ENCODE measurements at places on chromosomes 3 and 15.

GRCh38 chr3:37862903-37863815 lies 1.5 kb downstream of the CTDSPL start:
- no peak for DNase-seq

DNA sequence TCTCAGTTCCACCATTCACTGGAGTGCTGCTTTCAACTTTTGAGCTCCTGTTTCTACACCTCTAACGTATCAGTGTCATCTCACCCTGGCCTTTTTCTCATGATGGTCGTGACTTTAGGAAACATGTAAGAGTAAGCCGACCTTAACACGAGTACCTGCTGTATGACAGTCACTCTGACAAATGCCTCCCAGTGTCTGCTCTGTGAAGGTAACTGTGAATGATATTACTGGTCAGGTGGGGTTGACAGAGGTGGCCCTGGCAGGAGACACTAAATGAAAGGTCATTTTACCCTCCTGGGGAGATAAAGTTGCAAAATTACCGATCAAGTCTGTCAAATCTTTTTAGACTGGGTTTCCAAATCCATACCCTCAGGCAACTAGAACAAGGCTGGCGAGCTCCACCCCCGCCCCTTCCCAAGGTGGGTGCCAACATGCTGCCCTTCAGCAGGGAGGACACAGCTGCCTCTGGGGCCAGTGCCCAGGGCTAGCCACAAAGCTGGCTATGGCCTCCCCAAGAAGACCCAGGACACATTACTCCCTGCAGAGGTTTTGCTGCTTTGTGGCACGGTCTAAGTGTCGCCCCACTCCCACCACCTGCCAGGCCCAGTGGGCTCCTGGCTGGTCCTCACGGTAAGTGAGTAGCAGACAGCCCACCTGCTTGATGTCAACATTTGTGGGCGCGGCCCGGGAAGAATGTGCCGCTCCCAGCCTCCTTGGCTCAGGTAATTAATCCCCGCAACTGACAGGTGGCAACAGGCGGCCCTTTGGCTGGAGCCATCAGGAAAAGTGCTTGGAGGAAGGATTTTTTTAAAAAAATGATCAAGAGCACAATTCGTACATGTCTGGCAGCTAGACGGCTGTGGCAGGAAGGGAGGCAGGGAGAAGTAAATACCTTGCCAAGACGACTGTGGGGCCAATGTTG lies 211.8 kb downstream of the TP63 start:
- no peak for DNase-seq

GRCh38 chr3:138135146-138135832 lies 3.1 kb upstream of the A4GNT start:
- DNase-seq, result peak; percentile 85

GRCh38 chr3:150355574-150355973 lies 52.5 kb upstream of the TSC22D2 start:
- DNase-seq, result no peak

GRCh38 chr15:74816624-74817369 lies 4.2 kb downstream of the LMAN1L start:
- no peak for DNase-seq

DNA sequence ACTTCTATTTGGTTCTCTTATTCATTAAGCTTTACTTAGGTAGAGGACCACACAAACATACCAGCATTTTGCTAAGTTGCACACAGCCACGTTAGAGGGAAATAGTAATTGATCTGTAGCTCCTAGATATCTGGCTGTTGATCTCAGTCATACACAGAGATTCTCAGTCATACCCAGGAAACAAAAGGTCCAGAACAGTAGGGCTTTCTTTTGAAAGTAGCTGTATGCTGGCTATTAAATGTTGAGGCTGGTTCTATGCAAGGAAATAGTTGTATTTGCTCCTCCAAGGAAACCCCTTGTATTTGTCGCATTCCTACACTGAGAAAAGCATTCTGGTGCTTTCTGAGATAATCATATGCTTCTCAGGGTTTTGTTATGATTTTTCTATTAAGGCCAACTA lies 523.8 kb downstream of the SOX2 start:
- DNase-seq, result no peak

- DNase-seq, result no peak
These were observed 75.9 kb downstream of the CD47 start for GRCh38 chr3:108014943-108015342.

DNA sequence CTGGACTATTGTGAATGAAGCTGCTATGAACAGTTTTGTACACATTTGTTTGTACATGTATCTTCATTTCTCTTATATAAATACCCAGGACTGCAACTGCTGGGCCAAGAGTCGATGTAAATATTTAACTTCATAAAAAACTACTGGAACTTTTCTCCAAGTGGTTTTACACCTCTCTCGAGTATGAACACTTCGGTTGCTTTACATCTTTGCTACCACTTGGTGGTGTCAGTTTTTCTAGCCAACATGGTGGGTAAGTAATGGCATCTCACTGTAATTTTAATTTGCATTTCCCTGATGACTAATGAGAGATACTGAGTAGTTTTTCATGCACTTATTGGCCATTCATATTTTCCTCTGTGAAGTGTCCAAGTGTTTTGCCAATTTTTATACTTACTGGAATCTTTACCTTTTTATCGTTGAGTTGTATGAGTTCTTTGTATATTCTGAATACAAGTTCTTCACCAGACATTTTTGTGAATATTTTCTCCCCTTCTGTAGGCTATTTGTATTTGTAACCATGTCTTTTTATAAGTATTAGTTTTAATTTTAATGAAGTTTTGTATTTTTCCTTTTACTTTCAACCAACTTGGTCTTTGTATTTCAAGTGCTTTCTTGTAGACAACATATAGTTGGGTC lies 44.4 kb downstream of the PCOLCE2 start:
- peak; percentile 37 for DNase-seq

- DNase-seq, result no peak
These were observed 41.6 kb downstream of the USF3 start for GRCh38 chr3:113654851-113655250.

DNA sequence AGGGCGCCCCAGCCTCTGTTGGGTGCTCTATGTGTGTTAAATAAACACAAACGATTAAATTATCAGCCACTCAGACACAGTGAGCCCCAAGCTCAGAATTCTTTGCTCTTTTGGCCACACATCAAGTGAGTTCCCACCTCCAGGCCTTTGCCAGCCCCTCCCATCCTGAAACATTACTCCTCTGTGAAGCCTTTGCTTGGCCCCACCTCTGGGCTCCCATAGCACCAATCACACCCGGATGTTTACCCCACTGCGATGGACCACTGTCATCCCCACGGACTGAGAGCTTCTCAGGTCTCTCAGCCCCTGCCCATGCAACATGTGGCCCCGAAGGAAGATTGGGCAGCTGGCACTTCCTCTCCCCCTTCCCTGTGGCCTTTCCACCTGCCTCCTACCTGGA lies 85.1 kb downstream of the NUP210 start:
- no peak for DNase-seq

GRCh38 chr3:38658841-38659240 lies 9.4 kb upstream of the SCN5A start:
- DNase-seq, result no peak

DNA sequence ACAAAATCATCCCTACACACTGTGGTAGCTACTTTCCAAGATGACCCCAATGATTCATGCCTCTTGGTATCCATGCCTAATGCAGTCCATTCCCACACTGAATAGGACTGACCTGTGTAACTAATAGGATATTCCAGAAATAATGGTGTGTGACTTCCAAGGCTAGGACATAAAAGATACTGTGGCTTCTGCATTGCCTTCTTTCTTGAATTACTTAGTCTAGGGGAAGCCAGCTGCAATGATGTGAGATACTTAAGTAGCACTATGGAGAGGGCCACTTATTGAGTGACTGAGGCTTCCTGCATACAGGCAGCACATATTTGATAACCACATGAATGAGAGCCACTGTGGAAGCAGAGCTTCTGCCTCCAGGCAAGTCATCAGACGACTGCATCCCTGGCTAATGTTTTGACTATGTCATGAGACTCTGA lies 50.1 kb downstream of the NR1I2 start:
- DNase-seq, result no peak

- no peak for DNase-seq
These were observed 200.9 kb upstream of the ZPLD1 start for GRCh38 chr3:102233881-102234280.

DNA sequence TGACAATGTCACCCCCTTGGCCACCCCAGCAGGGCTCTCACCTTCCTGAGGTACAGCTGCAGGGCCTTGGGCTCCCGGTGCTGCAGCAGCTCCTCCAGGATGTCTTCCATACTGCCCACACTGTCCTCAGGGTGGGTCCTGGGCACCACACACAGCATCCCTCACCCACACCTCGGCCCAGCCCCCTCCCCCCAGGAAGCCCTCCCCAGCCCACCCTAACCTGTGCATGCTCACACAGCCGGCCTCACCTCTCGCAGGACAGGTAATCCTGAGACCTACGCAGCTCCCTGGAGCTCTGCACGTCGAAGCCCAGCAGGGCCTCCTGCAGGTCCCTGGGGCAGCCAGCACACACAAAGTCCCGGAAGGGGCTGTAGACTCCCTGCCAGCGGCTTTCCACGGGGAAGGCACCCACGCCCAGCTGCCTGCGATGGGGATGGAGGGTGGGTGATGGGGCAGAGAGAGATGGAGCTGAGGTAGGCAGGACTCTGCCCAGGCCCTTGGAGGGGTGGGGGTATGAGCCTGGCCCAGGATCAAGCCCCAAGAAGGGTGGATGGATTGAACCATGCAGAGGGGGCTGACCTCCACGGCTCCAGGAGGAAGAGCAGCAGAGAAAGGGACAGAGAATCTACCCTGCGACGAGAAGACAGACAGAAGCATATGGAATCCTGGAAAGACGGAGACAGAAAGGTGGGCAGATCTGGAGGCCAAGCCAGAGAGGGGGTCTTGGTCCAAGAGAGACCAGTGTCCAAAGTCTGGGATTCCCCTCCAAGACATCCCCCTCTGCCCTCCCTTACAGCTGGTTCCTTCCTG lies 16.7 kb downstream of the ALS2CL start:
- no peak for DNase-seq

- DNase-seq, result no peak
These were observed 61.6 kb downstream of the DIPK2A start for GRCh38 chr3:144033240-144033589.

GRCh38 chr3:173463250-173463649 lies 65.7 kb downstream of the NLGN1 start:
- DNase-seq, result no peak

GRCh38 chr3:69524816-69525215 lies 138.9 kb upstream of the FRMD4B start:
- DNase-seq, result peak; percentile 7

- no peak for DNase-seq
These were observed 96.9 kb upstream of the UBP1 start for GRCh38 chr3:33537133-33537532.

GRCh38 chr3:167030082-167030725 lies 349.9 kb downstream of the ZBBX start:
- DNase-seq, result peak; percentile 28

DNA sequence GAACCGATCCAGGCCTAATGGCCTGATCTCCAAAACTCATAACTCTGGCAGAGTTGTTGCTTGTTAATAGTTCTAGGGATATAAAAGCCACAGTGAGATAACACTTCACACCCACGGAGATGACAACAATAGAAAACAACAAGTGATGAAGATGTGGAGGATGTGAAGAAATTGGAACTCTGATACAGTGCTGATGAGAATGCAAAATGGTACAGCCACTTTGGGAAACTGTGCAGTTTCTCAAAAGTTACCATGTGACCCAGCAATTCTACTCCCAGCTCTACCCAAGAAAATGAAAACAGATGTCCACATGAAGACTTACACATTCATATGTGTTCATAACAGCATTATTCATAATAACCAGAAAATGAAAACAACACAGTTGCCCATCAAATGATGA lies 3.8 kb downstream of the CMTM7 start:
- no peak for DNase-seq
